ENCODE measurements at places on chromosomes 3 and 15.

DNA sequence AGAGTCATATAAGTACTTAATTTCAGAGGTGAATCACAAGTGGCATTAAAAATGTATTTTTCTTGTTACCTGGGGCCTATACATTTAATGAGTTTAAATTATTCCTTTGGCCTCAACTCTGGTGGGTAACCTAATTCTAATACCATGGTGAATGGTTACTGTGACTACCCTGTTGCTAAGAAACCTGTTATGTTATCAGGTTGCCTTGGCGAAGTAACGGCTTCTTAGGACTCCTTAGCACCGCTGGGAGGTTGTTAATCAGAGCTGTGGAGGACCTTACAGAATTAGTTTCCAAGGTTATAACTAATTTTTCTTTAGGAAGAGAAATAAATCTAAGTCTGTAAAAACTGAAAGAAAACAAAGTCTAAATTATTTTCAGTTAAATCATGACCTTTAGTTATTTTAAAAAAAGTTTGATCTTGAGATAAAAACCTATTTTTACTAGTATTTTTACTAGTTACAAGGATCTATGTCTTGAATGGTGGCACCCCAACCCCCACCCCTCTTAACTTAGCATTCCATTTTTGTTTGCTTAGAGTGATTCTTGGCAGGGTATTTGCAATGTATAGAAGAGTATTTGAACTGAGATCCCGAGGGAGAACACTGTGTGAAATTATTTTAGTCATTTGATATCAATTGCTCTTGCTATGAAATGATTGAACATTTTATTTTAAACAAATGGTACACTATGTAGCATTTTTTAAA, 155.5 kb downstream of the FNDC3B start:
- no peak for DNase-seq

GRCh38 chr3:114218006-114218405, 19.4 kb downstream of the ZNF80 start:
- no peak for DNase-seq

GRCh38 chr15:50909010-50909317, 481 bp downstream of the AP4E1 start:
- DNase-seq = no peak

DNA sequence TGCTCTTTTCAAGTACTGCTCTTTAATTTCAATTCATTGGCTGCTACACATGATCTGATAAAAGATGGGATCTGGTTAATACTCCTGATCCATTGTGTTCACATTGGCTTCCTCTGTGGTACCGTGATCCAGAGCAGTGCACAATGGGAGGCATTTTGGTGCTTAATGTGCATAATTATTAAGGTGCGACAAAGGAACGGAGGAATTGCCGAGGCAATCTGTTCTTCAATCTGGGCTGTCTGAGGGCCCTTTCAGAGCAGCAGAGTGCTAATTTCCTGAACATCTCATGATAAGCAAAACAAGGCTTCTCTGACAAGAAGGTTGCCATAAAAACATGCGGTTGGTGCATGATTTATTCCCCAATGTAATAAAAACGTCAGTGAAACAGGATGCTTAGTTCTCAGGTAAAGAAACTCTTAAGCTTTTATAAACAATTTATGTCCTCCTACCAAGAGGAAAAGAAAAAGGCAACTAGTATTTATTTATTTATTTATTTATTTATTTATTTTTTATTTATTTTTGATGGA, 64.0 kb upstream of the EPHA3 start:
- no peak for DNase-seq

DNA sequence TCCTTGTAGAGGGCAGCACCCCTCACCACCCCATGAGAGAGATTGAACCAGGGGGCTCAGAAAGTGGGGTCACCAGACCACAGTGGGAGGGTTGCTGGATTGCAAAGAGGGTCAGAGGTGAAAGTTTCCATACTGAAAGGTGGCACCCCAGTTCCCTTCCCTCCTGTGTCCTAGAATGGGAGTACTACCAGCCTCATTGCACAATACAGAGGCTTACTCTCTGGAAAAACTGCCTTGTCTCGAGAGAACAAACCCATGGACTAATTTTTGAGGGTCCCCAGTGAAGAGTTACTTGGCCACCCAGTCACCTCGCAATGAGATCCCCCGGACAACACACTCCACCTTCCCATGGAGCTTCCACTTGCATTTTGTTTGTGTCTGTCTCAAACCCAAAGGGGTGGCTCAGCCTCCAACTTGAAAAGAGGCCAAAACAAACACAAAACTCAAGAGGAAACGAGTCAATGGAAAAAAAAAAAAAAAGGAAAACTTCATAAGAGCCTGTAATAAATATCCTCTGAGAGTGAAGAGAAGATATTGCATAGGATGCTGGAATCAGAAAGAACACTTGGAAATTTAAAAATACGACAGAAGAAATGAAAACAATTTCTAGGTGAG, 18.6 kb downstream of the MESP2 start:
- DNase-seq = no peak

DNA sequence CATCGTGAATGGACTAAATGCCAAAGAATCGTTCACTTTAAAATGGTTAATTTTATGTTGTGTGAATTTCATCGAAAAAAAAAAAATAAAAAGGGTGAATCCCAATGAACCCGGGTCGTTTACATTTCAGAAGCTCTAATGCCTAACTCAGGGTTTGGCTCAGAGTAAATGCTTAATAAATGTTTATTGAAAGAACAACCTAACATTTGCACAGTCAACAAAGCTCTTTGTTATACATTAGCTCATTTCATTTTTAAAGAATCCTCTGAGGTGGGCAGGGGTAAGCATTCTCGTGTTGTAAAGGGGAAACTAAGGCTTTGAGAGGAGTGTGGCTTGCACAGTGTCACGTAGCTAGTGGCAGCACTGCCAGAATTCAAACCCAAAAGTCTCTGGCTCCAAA, 109.5 kb downstream of the RPLP1 start:
- no peak for DNase-seq

- DNase-seq = no peak
Measured at GRCh38 chr3:68893600-68894239, 38.6 kb downstream of the TAFA4 start.

DNA sequence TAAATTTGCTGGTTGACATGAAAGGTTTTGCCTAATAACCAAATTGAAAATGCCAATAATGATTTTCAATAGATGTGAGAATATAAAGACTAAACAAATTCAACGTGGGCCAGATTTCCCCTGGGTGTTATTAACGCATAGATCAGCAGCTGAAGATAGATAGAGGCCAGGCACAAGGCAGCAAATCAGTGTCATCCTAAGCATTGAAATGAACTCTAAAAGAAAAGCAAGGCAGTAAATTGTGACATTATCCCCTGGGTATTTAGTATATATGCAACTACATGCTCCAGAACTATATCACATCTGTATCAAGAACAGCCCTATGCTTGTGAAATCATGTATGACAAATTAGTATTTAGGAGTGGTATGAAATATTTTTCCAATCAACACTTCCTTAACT, 167.1 kb upstream of the EPHA3 start:
- no peak for DNase-seq

DNA sequence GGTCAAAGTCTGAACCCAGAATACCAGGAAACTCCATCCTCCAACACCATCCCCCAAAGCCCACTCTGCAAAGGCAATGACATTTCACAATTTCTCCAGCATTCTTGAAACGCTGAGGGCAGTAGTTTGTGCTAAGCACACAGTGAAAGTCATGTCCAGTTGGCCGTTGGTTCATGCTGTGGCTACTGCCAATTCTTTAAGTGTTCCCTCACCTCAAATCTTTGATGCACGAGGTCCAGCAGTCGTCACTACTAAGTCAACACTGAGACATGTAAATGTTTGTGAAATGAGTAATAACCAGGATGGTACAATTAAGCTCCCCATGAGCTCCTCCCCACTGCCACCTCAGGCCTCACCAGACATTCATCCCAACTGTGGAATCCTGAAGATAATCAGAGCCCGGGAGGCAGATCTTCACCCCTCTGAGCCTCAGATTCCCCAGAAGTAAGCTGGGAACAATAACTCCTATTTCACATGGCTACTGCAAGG, 7.0 kb downstream of the SUCLG2 start:
- no peak for DNase-seq

DNA sequence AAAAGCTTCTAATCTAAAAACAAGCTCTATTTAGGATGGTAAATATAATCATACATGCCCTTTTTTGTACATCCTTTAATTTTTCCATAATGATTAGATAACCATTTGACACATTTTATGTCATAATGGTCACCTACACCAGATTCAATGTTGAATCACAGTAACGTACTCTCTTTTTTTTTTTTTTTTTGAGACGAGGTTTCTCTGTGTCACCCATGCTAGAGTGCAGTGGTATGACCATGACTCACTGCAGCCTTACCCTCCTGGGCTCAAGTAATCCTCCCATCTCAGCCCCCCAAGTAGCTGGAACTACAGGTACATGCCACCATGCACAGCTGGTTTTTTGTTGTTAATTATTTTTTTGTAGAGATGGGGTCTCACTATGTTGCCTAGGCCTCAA, 49.2 kb downstream of the PROS1 start:
- DNase-seq = no peak

GRCh38 chr3:95277613-95278012, 1214.8 kb downstream of the NSUN3 start:
- DNase-seq = no peak

- no peak for DNase-seq
Measured at GRCh38 chr3:72255191-72255590, 470.2 kb upstream of the PROK2 start.

- no peak for DNase-seq
Measured at GRCh38 chr3:117790235-117790987, 1080.8 kb downstream of the TUSC7 start.

DNA sequence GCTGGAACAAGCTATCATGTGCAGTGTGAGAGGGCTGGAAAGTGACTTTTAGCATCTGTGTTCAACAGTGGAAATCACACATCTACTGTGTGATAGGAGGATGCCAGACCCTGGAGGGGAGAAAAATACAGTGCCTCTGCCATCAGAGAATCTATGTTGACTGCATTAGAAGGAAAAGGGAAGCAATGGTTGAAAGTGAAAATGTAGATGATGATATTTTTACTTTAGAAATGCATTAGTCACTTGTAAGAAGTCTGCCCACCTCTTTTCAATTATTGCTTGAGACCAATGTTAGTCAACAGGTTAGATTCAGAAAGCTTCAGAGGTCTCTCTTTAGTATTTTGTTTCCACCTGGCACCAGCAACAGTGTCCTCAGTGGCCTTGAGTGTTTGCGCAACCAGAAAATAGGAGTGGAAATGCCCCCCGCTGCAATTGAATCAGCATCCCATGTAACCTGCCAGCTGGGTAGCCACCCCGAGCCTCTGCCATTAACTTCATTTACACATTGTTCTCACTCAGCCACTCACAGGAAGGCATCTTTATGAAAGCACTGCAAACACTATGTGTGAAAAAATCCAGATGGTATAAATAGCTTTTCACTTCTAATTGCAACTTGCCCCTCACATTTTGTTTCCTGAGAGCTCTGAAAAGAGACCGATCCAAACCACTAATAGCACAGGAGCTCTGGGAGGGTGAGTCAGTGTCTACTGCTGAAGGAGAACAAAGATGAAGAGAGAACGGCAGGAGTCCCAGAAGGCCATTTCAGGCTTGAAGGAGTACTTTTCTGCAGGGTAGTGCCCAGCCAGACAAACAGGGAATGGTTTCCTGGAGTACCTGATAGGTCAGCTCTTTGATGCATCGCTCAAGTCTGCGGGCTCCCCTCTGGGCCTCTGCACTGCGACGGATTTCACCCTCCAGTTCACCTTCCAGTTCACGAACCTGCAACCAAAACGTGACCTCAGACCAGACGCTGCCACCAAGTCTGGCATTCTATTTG, 92.1 kb downstream of the HHLA2 start:
- no peak for DNase-seq

DNA sequence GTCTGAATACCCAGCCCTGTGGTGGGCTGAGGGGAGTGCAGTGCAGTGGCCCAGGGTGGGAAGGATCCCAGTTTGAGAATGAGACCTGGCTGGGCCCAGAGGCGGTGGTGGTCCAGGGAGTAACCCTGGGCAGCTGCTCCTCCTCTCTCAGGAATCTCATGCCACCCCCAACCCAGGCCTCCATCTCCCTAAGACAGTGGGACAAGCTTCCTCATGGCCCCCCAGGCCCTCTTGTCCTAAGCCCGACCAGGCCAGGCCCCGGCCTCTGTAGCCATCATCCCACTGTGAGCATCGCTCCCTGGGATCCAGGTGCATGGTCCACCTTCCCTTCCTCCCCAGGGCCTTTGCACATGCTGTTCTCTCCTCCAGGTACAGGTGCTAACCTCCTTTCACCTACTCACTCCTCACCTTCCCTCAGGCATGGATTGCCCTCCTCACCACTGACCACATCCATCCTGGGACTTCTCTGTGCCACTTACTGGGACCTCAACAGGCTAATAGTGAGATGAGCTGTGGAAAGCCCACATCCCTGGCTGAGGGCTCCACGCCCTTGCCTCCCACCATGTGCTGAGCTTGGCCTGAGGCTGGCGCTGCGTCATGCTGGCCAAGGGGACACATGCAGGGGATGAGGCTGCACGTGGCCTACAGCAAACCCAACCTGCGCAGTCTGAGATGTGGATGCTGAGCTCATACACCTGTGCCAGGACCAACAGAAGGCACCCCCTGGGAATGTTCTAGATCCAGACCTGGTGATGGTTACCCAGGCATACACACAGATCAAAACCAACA, 9.9 kb downstream of the CHDH start:
- DNase-seq = no peak

GRCh38 chr3:195696632-195697278, 24.0 kb upstream of the MUC20 start:
- no peak for DNase-seq

DNA sequence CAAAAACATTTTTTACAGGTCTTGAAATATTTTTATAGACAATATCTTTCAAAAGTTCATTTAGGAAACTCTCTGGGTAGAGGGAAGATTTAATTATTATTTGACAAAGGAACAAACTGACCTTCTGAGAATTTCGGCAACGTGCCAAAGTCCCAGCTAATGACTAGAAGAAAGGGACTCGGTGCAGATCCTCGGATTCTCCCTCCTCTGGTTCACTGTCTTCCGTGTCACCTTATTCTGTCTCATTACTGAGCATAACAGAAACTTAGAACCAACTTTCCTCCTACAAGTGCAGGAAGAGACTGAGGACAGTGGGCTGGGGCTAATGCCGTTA, 339.1 kb downstream of the MECOM start:
- DNase-seq = no peak

DNA sequence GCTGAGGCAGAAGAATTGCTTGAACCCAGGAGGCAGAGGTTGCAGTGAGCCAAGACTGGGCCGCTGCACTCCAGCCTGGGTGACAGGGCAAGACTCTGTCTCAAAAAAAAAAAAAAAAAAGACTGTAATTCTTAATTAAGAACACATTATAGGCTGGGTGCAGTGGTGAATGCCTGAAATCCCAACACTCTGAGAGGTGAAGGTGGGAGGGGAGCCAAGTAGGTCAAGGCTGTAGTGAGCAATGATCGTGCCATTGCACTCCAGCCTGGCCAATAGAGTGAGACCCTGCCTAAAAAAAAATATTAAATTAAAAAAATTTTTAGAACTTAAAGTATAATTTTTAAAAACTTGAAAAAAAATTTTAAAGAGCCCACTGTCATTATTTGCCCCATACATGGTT, 13.4 kb upstream of the ARPIN start:
- DNase-seq = no peak

GRCh38 chr15:68791431-68792283, 29.0 kb downstream of the ANP32A start:
- peak; percentile 50 for DNase-seq

GRCh38 chr3:127929818-127930413, 14.9 kb downstream of the KBTBD12 start:
- DNase-seq = no peak

All from stimulated activated CD8-positive, alpha-beta memory T cell treated with anti-CD3 and anti-CD28 coated beads, Interleukin-7, amount 100 ng/mL, for 48 hours (primary cell).